Colonic mucosa (tissue), 4 donors: ENCODE measurements at places on chromosomes 3 and 15.

DNA sequence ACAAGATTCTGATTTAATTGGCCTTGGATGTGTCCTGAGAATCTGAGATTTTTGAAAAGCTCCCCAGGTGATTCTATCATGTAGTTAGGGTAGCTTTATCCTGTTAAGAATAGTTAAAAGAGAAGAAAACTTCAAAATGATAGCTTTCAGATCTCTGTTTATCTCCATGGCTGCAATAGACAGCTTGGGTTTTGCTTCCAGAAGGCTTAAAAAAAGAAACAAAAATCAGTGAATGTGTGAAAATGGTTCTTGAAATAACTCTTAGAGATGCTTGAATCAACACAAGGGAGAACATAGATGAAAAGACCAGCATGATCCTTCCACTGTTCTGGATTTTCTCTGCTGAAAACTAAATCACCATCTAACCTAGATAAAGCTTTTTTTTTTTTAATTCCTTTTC lies 60.8 kb upstream of the TMC3 start:
- no peak for DNase-seq

- DNase-seq: no peak
Measured at GRCh38 chr3:38054499-38055001, 15.5 kb downstream of the DLEC1 start.

GRCh38 chr15:45454814-45455213 lies 67.7 kb downstream of the SLC30A4 start:
- DNase-seq: peak; percentile 74

DNA sequence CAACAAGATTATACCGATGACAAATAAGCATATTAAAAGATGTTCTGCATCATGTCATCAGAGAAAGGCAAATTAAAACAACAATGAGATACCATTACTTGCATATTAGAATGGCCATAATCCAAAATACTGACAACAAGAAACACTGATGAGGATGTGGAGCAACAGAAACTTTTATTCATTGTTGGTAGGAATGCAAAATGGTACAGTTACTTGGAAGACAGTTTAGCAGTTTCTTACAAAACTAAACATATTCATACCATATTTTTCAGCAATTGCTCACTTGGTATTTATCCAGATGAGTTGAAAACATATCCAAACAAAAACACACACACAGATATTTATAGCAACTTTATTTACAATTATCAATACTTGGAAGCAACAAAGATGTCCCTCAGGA lies 160.9 kb upstream of the MME start:
- no peak for DNase-seq

DNA sequence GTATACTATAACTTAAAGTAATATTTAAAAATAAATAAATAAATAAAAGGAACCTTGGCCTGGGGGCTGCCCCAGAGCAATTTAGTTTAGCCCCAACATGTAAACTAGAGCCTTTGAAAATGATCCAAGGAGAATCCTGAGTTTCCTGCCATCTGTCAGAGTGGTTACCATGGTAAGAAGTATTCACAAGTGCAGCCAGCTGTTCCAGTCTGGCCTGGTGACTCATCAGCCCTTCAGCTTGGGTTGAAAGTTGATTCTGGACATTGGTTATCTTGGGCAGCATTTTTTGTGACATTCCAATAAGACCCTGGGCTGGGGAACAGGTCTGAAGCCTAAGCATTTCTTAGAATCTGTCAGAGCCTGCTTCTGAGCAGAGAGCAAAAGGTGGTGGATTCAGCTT lies 72.7 kb upstream of the LRTM1 start:
- DNase-seq: no peak
